Left forelimb (tissue), 1 donor: ENCODE measurements at places on chromosomes 13 and 19.

GRCh38 chr13:109235901-109236300, 550.5 kb downstream of the IRS2 start:
- no peak for DNase-seq

DNA sequence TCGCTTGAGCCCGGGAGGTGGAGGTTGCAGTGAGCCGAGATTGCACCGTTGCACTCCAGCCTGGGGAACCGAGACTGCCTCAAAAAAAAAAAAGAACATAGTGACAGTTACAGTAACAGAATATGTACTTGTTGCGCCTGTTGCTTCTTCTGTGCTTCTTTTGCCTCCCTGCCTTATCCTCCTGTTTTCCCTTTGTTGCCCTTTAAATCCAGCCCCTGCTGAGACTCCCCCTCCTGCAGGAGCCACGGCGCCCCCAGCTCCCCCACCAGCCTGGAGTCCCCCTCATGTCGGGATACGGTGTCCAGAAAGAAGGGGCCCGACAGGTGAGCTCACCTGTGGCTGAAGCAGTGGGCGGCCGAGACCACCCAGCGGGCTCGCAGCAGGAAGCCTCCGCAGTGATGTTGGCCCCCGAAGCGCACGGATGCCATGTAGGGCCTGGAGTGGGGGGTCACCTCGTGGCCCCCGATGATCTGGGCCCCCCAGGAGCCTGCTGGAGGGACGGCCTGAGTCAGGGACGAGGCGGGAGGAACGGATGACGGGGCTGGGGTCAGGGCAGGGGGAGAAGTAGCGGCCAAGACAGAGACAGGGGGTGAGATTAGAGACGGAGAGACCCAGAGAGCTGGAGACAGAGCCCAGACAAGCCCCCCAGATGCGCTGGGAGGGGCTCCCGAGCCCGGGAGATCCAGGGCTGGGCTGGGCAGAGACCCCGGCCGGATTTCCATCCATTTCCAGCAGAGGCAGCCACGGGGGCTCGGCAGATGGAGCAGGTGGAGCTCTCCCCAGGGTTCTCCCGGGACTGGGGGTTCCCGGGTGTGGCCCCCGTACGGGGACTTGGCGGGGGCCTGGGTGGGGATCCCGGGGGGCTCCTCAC, 536 bp downstream of the PRSS57 start:
- no peak for DNase-seq

DNA sequence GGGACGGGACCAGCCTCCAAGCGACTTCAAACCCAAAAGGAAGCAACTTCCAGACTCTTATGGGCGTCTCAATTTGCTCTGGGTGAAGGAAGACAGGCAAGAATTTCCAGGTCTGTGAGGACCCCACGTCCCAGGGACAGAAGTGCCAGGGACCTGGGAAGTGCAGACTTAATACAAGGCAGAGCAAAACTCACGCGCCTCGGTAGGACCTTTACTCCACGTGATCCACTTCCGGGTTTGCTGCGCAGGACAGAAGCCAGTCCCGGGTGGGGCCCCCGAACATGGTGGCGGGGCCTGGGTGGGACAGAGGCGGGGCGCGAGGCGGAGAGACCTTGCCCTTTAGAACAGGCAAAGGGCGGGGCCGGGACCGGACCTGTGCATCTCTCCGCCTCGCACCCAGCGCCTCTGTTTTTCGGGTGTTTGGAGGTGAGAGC, 9.3 kb downstream of the ZNF611 start:
- no peak for DNase-seq

GRCh38 chr19:19224852-19225494, 13.2 kb downstream of the NCAN start:
- DNase-seq: no peak

DNA sequence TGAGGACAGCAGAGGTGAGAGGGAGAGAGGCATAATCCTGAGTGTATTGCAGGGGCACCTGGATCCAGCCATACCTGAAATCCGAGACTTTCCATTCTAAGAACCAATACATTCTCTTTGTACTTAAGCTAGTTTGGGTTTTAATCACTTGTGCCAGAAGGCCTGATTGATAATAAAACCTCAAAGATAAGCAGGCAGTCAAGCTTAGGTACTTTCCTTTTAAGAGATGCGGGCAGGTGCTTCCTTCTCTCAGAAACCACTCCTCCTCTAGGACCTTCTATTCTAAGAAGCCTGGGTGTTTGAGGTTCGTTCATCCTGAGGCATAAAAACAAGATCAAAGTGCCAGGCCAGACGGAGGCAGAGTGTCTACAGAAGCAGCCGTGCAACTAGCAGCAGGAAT, 22.2 kb downstream of the FAM187B start:
- no peak for DNase-seq

DNA sequence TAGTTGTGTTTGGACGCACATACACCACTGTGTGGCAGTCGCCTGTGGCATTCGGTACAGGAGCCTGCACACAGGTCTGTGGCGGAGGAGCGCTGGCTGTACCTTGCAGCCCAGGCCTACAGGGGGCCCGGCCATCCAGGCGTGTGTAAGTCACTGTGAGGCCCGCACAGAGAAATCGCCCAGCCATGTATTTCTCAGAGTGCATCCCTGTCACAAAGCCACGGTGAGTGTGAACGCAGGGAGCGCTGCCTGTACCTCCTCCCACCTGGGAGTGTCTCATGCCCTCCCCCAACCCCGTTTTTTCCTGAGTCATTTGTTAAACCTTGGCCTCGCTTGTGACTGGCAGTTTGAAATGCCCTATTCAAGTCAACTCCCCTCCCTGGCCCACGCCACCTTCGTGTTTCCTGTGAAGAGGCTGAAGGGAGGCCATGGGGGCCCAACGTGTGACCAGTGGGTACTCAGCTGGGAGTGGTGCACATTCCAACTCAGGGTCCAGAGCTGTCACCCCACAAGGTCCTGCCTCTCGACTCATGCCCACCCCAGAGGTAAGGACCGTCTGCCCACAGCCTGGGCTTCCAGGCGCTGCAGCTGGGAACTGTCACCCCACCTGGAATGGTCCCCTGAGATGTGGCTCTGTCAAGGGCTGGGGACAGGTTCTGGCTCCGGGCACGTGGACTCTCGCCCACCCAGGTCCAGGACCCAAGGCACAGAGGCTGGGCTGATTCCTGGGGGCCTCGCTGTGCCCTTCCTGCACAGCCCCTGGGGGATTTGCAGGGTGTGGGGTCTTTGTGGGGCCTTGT, 11.6 kb upstream of the RASA3 start:
- DNase-seq: no peak

DNA sequence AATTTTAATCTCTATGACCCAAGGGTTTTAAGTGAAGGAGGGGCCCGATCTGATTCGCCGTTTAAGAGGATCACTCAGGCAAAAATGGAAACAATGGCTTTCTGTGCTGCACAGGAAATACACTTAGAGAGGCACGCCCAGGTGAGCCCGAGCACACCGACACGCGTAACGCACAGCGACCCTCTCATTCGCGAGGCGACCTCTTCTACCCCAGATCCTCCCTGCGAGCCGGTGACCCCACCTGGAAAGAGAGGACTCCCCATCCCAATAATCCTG, 216 bp downstream of the SH2D3A start:
- no peak for DNase-seq

GRCh38 chr19:10699650-10700335, 1.4 kb upstream of the QTRT1 start:
- no peak for DNase-seq

DNA sequence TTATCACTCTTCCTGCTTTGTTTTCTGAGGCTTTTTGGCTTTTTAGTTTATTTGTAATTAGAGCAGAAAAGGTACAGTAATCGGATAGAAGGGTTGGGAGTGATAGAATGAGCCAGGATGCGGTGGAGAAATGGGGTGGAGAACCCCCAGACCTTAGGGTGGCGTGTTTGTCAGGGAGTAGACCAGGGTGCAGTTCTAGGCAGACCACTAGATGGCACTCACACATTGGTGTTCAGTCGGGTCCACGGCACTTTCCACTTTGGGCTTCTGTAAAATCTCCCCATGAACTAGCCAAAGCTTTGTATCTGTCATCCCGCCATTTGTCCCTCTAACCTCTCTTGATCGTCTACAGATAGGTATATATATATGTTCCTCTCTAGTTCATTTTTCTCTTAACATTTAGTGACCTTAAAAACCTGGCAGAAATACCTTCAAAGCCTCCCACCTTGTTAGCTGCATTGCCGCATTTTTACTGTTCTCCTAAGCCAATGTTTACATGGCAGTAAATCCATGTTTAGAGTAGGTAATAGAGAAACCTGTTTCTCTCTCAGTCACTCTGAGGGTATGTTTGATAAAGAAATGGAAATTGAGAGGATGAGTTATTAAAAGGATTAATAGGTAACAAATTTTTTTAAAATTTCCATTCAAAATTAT, 154.9 kb downstream of the TM9SF2 start:
- DNase-seq: peak; percentile 79

GRCh38 chr13:49225223-49226042, 5.3 kb downstream of the MLNR start:
- no peak for DNase-seq

DNA sequence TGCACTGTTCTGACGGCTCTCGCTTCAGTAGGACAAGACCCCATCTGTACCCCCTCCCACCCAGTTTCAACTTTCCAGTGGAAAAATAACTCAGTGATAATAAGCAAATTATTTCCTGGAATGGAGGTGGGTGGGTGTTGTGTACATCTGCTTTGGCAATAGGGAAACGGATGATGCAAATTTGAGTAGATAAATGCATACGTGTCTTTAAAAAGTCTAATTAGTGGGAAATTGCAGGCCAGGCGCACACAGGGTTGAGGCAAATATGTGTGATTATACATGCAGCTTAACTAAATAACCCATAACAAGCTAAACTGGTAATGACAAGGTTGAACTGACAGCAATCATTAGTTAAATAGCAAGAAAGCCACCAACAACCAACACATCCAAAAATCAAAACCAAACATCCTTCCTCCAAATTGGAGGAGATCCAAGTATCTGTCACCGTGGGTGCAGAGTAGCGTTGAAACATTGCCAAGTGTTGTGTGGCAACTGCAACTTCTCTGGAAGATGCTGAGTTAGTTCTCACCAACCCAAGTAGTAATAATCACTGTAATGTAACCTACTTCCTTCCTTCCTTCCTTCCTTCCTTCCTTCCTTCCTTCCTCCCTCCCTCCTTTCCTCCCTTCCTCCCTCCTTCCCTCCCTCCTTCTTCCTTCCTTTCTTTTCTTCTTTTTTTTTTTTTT, 54.6 kb downstream of the TRPM4 start:
- no peak for DNase-seq

GRCh38 chr13:32660227-32660626, 74.0 kb downstream of the PDS5B start:
- DNase-seq: no peak

DNA sequence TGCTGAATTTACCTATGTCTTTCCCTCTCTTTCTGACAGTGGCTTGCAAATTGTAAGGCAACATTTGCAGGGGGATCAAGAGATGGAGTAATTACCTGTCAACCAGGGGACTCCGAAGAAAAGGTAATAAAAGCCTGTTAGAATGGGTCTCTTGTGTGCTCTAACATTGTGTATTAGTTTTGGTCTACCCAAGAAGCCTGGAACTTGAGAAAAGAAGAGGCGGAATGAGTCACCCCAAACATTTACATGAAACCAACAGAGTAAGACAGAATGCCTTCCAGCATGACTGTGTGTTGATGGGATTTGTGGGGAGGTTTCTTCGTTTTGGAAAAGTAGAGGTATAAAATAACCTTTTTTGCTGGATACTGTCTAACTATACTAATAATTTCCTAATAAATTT, 36.7 kb downstream of the ZAR1L start:
- DNase-seq: no peak

DNA sequence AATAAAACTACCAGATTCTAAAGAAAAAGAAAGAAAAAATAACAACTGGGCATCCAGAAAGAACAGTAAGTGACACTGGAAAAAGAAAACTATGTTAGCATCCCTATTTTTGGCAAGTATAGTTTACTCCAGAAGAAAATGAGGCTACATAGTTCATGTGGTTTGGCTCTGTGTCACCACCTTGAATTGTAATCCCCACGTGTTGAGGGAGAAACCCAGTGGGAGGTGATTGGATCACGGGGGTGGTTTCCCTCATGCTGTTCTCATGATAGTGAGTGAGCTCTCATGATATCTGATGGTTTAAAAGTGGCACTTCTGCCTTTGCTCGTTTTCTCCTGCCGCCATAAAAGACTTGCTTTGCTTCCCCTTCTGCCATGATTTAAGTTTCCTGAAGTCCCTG, 76.9 kb downstream of the ITGBL1 start:
- DNase-seq: no peak

DNA sequence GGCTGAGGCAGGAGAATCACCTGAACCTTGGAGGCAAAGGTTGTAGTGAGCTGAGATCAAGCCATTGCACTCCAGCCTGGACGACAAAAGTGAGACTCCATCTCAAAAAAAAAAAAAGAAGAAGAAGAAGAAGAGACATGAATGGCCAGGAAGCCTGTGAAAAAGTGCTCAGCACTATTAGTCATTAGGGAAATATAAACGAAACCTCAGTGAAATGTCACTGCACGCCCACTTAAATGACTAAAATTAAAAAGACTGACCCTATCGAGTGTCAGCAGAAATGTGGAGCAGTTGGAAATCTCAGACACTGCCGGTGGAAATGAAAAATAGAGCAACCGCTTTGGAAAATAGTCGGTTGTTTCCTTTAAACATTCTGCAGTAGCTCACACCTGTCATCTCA, 5.5 kb upstream of the TYROBP start:
- DNase-seq: no peak

DNA sequence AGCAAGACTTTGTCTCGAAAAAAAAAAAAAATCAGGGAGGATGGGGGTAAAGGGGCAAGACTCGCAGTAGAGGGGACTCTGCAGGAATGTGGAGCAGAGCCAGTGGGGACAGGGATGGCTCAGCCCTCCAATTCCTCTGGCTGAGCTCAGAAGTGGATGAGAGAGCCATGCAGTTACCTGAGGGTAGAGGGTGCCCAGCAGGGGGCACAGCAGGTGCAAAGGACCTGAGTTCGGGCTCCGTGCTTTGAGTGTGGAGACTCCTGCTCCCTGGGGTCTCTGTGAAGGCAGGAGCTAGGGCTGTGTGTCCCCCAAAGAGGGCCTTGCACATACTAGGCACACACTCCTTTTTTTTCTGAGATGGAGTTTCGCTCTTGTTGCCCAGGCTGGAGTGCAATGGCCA, 7.7 kb downstream of the DOCK6 start:
- DNase-seq: peak; percentile 62
